ENCODE measurements at places on chromosomes 6 and 20. TPM values are rescaled to one million over a fixed set of nuclear protein-coding genes. Genes with fewer than 3 reads are reported as not detected.
A peak's percentile ranks its signal among the peaks of the same experiment; 100 is the strongest.

GRCh38 chr6:140940251-140940925 is 1192.3 kb upstream of the GJE1 start:
- H3K4me3 ChIP-seq = no peak overlapping the region
- no peaks in the 10 kb centered on the region for H3K27me3 ChIP-seq
- H3K36me3 ChIP-seq = no peaks in the 10 kb centered on the region
- DNase-seq = no peak
- no peaks in the 10 kb centered on the region for H3K4me1 ChIP-seq
- no peak overlapping the region for H3K27ac ChIP-seq

DNA sequence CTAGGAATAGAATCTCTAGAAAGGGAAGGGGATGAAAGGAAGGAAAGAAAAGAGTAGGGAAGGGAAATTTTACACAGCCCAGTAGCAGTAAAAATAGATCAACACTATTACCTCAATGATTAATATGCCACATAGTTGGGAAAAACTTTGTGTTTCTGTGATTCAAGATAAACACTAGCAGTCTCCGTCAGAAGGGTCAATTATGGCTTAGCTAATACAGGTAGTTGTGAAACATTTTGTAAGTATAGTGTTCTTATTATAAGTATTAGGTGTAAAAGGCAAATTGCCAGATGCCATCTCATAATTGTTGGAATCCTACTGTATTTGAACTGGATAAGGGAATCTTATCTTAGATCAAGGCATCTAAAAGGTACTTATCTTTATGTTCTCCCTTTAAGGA is 165.7 kb downstream of the MTFR2 start:
- H3K36me3 ChIP-seq = no peaks in the 10 kb centered on the region
- H3K4me1 ChIP-seq = no peaks in the 10 kb centered on the region
- no peak overlapping the region for H3K27ac ChIP-seq
- no peak for DNase-seq

- no peak for DNase-seq
- no peaks in the 10 kb centered on the region for H3K36me3 ChIP-seq
- no peak overlapping the region for H3K27ac ChIP-seq
- H3K27me3 ChIP-seq = no peaks in the 10 kb centered on the region
- H3K4me1 ChIP-seq = no peaks in the 10 kb centered on the region
- H3K4me3 ChIP-seq = no peak overlapping the region
These were observed 220.5 kb upstream of the SLC35B3 start for GRCh38 chr6:8655670-8656454.

Gene HLA-DQB1
- 336 TPM for total RNA-seq

DNA sequence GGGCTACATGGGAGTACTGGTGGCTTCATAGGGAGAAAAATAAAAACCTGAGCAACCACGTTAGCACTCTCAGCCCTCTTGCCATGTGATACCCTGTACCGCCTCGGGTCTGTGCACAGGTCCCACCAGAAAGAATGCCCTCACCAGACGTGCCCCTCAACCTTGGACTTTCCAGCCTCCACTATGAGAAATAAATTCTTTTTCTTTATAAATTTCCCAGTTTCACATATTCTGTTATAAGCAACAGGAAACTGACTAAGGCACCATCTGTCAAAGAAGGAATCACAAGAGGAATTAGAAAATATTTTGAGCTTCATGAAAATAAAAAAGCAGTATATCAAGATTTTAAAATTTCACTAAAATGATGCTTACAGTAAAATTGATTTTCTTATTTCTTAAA is 168.4 kb upstream of the BMP5 start:
- no peaks in the 10 kb centered on the region for H3K36me3 ChIP-seq
- H3K4me1 ChIP-seq = no peaks in the 10 kb centered on the region
- no peak for DNase-seq
- no peak overlapping the region for H3K4me3 ChIP-seq
- no peak overlapping the region for H3K27ac ChIP-seq
- no peaks in the 10 kb centered on the region for H3K27me3 ChIP-seq

- no peaks in the 10 kb centered on the region for H3K27me3 ChIP-seq
- no peaks in the 10 kb centered on the region for H3K36me3 ChIP-seq
- H3K27ac ChIP-seq = no peak overlapping the region
- no peaks in the 10 kb centered on the region for H3K4me1 ChIP-seq
- H3K4me3 ChIP-seq = no peak overlapping the region
These were observed 50.8 kb downstream of the PSMG4 start for GRCh38 chr6:3309391-3310050.

Gene HAO1
- 0.05 TPM for total RNA-seq

Gene SAYSD1
- total RNA-seq = 18.8 TPM

DNA sequence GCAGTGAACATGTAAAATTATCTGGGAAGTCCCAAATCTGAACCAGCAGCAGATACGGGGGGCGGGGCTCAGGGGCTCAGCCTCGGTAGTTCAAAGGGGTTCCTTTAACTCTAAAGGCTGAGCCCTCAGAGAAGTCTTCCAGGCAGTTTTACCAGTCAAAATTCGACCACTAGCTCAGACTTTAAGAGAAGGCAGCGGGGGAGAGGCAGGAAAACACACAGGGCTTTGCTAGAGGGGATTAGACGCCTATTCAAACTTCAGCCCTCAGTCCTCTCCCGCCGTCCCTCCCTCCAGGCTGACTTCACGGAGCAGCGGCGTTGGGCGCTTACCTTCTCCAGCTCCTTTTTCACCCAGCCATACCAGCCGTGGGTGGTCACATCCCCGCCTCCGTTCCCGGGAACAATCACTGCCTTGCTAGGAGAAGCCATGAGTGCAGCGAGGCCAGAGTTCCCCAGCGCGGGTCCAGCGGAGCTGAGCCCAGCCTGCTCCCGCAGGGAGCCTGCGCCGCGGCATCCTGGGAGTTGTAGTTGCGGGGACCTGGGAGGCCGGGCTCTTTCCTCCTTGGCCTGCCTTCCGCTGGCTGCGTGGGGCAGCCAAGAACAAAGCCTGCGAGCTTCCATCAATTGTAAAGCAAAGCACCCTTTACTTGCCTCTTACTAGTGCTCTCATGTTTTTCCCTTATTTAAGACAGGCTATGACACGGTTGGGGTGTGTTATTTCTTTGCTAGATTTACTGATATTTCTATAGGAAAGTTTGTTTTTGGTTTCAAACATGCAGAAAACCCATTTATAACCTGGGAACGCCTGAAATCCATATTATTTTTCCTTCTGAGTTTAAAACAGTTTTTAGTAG is at the start of gene RBBP9:
Gene RBBP9 (minus strand): TSS at position 486 of the 853 bp plus-strand sequence. CDS start 58 bp downstream, at position 428.
- H3K4me1 ChIP-seq = peaks cover 6% of the 10 kb centered on the region
- peak within 1 kb of the TSS; percentile 79 for H3K4me3 ChIP-seq
- H3K27me3 ChIP-seq = no peaks in the 10 kb centered on the region
- DNase-seq = peak; percentile 81
- H3K36me3 ChIP-seq = peaks cover 6% of the 10 kb centered on the region
- H3K27ac ChIP-seq = peak within 1 kb of the TSS; percentile 70

Gene RAD21L1
- not detected for total RNA-seq
